ENCODE measurements at places on chromosomes 3 and 15. TPM values are rescaled to one million over a fixed set of nuclear protein-coding genes. Genes with fewer than 3 reads are reported as not detected.

The ILDR1 gene
- total RNA-seq: not detected

GRCh38 chr3:101351829-101352228 is 31.5 kb upstream of the IMPG2 start:
- DNase-seq: no peak
- H3K4me3 ChIP-seq: no peak overlapping the region
- H3K27ac ChIP-seq: no peak overlapping the region
- no peaks in the 10 kb centered on the region for H3K27me3 ChIP-seq

DNA sequence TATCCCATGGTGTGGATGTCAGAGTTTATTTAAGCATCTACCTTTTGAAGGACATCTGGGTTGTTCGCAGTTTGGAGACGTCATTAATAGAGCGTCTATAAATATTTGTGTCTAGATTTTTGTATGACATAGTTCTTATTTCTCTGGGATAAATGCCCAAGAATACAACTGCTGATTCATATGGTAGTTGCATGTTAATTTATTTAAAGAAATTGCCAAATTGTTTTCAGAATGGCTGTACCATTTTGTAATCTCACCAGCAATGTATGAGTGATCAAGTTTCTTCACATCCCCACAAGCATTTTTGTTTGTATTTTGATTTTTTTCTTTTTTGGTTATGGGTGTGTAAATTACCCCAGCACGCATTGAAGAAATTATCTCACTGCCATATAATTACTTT is 656.9 kb downstream of the NTRK3 start:
- H3K36me3 ChIP-seq: no peaks in the 10 kb centered on the region
- H3K27me3 ChIP-seq: no peaks in the 10 kb centered on the region
- no peaks in the 10 kb centered on the region for H3K4me1 ChIP-seq
- H3K4me3 ChIP-seq: no peak overlapping the region

DNA sequence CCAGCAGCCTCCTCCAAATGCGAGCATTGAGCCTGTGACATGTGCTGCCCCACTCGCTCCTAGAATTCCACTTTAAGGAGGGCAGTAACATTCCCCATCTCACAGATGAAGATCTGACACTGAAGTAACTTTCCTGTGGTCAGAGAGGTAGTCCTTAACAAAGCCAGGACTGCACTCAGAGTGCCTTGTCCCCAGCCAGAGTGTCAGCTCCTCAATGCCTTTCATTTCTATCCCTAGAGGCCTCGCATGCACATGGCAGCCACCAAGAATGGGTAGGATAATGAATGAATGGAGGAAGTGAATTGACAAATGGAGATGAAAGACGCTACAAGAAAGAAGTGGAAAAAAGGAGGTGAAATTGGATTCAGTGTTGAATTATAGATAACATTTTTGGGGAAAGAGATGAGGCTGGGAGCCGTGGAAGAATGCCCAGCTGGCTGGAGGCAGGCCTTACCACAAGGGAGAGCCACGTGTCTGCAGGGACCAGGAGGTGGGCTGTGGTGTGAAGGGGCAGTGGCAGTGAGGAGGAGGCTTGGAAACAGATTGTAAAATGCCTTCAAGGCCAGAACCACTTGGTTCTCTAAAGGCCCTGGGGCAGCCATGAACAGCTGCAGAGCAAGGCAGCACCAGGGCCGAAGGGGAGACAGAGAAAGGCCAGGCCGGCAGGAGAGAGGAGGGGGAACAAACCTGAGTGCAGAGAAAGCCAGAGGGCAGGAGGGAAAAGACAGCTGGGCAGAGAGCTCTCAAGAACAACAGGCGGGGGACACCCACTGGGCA is 10.4 kb downstream of the CFAP92 start:
- H3K36me3 ChIP-seq: no peaks in the 10 kb centered on the region
- no peak for DNase-seq
- peaks cover 16% of the 10 kb centered on the region for H3K27me3 ChIP-seq
- no peaks in the 10 kb centered on the region for H3K4me1 ChIP-seq

DNA sequence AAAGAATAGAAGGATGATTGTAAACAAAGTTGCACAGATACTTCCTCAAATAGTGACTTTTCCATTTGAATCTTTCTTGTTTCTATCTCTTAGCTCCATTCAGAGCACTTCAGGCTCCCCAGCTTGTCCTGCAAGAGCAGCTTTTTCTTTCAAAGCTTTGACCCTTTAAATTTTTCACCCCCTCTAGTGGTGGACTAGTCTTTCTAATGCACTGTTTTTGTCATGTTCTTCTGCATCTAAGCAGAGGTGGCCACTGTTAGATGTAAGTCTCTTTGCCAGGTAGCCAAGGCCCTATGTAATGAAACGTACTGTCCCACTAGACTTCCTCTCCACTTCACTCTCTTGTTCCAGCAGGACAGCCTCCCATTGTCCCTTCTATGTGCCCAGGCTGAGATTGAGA is 74.0 kb upstream of the MANF start:
- DNase-seq: peak; percentile 28
- no peak overlapping the region for H3K4me3 ChIP-seq
- no peaks in the 10 kb centered on the region for H3K4me1 ChIP-seq
- no peaks in the 10 kb centered on the region for H3K36me3 ChIP-seq
- H3K27me3 ChIP-seq: no peaks in the 10 kb centered on the region
